NCI-H2171 (cell line): ENCODE measurements at places on chromosomes 4 and X.

- no peak for DNase-seq
These were observed at the start of gene MAGIX for GRCh38 chrX:49162620-49163019. TSS of gene MAGIX (plus strand) at chrX:49162758. CDS start at chrX:49162890, 132 bp downstream.

- no peak for DNase-seq
These were observed 44.9 kb upstream of the SLC2A9 start for GRCh38 chr4:10066206-10066605.

- no peak for DNase-seq
These were observed 944.4 kb upstream of the GRID2 start for GRCh38 chr4:91359041-91360031.

GRCh38 chrX:110944311-110944750 is 148.7 kb upstream of the CHRDL1 start:
- peak; percentile 20 for DNase-seq

DNA sequence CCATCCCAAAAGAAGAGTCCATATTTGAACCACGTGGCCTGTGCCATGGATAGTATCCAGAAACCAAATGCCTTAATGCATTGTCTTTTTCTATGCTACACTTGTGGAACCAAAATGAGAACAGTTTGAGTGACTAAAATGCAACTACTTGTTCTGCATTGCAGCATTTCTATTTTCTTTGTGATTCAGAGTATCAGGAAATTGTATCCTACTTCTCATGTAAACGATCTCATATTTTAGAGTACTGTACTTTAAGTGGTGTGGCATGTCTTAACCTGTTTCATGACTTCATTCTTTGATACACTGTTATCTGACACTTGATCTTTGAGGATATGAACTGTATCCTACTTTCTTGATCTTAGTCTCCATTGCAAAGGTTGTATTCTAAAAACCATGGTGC is 167.2 kb upstream of the WDR1 start:
- DNase-seq = no peak

- no peak for DNase-seq
These were observed 306.5 kb upstream of the TECRL start for GRCh38 chr4:64715741-64716140.

DNA sequence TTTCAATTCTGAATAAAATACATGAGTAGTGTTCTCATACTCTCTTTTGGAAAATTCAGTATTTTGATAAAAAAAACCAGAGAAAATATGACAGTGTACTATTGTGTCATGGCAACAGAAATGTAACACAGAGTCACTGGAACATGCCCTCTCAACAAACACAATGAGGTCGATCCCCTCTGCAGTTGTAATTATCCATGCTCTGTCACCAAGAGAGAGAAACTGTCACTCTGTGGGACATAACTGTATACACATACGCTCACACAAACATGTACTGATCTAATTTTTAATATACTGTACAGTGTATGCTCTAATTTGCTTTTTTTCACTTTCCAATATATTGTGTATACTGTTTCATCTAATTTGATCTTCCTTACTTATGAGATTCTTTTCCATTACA is 1136.8 kb upstream of the TENM3 start:
- no peak for DNase-seq

DNA sequence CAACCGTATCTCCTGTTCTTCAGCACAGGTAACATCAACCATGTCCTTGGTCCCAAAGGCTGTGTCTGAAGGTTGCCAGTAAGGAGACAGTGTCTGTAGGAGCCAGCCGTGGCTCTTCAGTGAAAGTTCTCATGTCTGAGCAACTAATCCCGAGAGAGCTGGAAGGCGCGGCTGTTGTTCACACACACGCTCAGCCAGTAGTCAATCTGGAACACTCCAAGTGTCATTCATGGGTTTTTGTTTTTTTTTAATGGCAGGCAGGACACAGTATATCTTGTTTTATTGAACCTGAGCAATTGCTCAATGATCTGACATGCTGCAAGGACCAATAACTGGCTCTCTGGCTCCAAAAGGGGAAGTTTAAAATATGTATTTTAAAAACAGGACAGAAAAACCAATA is 48.4 kb upstream of the MAP3K15 start:
- DNase-seq = no peak

DNA sequence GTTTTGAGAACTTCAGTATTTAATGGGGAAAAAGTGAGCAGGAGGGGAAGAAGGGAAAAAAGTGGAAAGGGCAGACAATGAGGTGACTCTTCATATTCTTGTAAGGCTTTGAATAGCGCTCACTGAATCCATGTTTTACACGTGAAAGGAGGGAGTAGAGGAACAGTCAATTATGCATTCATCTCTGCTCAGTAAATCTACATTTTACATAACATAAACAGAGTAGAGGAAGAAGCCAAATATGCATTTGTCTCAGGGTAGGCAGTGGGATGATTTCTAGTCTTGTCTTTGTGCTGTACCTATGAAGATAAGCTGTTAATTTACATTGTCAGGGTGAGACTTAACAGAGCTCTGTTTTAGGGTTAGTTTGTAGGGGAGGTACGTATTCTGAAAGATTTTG is 19.4 kb upstream of the ELF2 start:
- no peak for DNase-seq

- DNase-seq = no peak
These were observed 213.7 kb downstream of the FSTL5 start for GRCh38 chr4:161949946-161950725.

- no peak for DNase-seq
These were observed 17.0 kb downstream of the SLC9B1 start for GRCh38 chr4:103002551-103002950.
